Esophagus squamous epithelium (tissue), 5 donors: ENCODE measurements at places on chromosomes 6 and 20. TPM values are rescaled to one million over a fixed set of nuclear protein-coding genes. Genes with fewer than 3 reads are reported as not detected.

C20orf141 gene
- not detected for total RNA-seq

RNF217 gene
- 12.5 TPM for total RNA-seq

PNLDC1 gene
- not detected for total RNA-seq

ZNF831 gene
- total RNA-seq, result 1.7 TPM

MEP1A gene
- total RNA-seq, result not detected

ZNF311 gene
- total RNA-seq, result 0.57 TPM

SSTR4 gene
- not detected for total RNA-seq

RBBP8NL gene
- total RNA-seq, result 3.7 TPM

HDGFL1 gene
- not detected for total RNA-seq

ZSCAN16 gene
- total RNA-seq, result 4.4 TPM

SERPINB1 gene
- 1,204 TPM for total RNA-seq

KIF13A gene
- 18.7 TPM for total RNA-seq

PM20D2 gene
- 11.9 TPM for total RNA-seq

CDH4 gene
- 0.13 TPM for total RNA-seq

SRSF12 gene
- 0.42 TPM for total RNA-seq

ABHD16B gene
- not detected for total RNA-seq

HLA-DMB gene
- total RNA-seq, result 3.4 TPM

PI16 gene
- total RNA-seq, result 1.9 TPM

SNX21 gene
- 21.2 TPM for total RNA-seq

MYLK4 gene
- total RNA-seq, result 0.97 TPM

PRSS35 gene
- not detected for total RNA-seq

NKX2-2 gene
- total RNA-seq, result not detected

DEF6 gene
- 24.4 TPM for total RNA-seq

PSMB1 gene
- total RNA-seq, result 152 TPM

REM1 gene
- total RNA-seq, result 1.3 TPM

SUMO4 gene
- not detected for total RNA-seq

SGK2 gene
- total RNA-seq, result not detected

MMUT gene
- total RNA-seq, result 15.9 TPM

NUS1 gene
- total RNA-seq, result 10.4 TPM

OR2H2 gene
- total RNA-seq, result not detected

RPP21 gene
- 60.2 TPM for total RNA-seq

TGM2 gene
- total RNA-seq, result 6.1 TPM

CCN6 gene
- not detected for total RNA-seq

GSTA3 gene
- not detected for total RNA-seq

KIFC1 gene
- total RNA-seq, result 12.8 TPM

C2 gene
- total RNA-seq, result 15.2 TPM

CASP8AP2 gene
- 11.1 TPM for total RNA-seq

ARFRP1 gene
- 41.8 TPM for total RNA-seq

FBXL4 gene
- total RNA-seq, result 13.7 TPM

MAPK14 gene
- 46.0 TPM for total RNA-seq
